ENCODE measurements at places on chromosomes 2 and 18.

DNA sequence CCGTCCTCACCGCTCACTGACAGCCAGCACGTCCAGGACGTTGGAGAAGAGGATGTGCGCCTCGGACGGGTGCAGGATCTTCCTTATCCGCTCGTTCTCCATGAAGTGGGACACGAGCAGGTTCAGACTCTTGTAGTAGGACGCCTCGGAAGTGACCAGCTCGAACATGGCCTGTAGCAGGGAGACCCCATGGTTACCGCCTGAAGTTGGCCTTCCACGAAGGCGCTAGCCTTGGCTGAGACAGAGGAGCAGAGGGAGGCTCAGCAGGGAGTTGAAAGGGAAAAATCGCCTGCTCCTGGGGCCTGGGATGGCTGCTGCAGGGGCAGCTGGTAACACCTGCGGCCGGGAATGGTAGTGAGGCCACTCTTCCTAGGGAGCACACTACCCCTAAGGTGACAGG lies 24.7 kb downstream of the SNORC start:
- DNase-seq, result no peak

DNA sequence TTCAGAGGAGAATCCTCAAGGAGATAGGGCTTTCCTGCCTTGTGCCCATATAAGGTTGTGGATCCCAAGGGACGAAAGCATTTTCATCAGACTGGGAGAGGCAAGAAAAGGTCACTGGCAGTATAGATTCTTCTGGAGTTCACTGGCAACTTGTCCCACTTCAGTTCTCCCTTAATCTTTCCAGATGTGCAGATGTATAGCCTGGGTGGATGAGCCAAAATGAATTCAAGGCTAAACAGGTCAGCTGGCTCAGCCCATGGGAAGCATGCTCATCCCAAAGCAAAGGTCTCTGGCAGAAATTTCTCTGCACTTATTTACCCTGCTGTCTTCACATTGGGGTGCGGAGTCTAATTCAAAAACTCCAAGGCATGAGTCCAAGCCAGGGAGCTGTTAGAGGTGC lies 148.9 kb upstream of the TNP1 start:
- no peak for DNase-seq

DNA sequence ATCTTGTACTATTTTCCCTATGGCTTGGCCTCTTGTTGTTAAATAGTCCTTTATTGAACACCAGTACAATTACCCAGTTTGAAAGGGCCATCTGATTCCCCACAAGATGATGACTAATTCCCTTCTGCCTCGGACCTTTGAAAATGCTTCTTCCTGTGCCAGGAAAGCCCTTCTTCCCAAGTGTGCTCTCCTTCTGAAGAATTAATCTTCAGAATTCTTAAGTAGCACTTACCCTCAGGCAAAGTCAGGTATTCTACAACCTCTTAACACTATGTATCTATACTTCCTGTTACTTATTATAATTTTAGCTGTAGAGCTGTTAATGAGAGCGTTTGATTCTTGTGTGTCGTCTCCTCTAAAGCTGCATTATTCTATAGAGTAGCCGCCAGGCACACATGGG lies 28.6 kb upstream of the MEX3C start:
- no peak for DNase-seq

GRCh38 chr2:222303828-222304736 lies 5.3 kb upstream of the PAX3 start:
- no peak for DNase-seq

DNA sequence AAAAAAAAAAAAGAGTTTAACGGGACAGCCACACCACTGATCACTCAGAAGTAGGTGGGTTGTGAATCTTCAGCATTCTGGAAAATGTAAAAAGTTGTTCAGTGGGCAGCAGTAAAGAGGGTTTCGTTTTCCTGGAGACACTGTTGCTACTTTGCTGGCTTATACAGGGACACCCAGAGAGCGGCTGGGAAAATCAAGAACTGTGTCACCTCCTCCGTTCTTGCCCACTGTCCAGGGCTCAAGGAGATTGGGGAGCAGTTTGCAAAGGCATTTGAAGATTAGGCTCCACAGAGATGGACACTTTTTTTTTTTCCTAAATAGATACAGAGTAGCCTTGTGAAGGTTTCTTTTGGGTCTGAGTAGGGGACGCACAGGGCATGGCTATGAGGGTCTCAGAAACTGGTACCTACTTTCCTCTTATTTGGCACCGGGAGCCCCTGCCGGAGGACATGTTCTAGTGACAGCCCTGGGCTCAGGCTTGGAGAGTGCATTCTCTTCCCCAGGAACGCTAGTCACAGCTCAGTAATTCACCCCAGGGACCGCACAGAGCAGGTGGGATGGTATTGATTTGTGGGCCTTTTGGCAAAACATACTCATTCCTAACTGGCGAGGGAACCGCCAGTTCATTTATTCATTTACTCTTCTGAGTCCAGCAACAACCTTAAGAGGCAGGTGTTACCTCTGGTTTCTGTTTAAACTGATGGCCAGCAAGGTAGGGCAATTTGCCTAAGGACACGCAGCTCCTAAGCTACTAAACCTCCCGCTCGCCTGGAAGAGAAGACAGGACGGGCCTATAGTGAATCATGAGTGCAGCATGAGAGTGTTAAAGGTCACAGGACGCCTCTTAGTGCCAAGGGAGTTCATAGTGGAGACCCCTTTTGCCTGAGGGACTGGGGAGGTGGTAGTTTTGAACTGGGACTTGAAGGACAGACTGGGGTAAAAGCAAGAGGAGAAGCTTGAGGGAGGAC lies 53.1 kb downstream of the HPCAL1 start:
- DNase-seq, result no peak

DNA sequence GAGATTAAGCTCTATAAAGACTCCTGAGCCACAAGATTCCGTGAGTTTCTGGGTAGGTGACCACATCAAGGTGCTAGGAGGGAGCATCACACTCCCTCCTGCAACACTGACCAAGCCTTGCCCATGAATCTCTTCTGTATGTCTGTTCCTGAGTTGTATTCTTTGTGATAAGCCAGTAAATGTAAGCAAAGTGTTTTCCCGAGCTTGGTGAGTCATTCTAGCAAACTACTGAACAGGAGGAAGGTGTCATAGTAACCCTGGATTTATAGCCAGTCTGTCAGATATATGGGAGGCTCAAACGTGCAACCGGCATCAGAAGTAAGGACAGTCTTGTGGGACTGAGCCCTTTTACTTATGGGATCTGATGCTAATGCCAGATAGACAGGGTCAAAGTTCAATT lies 346.1 kb upstream of the KYNU start:
- no peak for DNase-seq

DNA sequence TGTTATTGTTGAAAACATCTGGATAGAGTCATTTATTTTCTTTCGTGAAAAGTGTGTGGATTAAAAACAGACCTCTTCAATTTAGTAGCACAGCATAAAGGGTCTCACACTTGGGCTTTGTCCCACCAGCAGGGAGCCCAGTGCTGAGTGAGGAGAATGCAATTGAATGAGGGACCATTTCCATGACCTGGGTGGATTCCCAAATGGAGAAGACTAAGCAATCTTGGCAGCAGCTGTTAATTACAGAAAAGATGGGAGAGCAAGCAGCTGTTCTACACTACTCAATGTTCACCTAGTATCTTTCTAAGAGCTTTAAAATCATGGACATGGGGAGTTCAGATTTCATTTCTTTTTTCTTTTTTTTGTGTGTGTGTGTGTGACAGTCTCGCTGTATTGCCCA lies 121.8 kb upstream of the FN1 start:
- no peak for DNase-seq

- no peak for DNase-seq
Observed at GRCh38 chr2:59029058-59029457, 787.9 kb upstream of the FANCL start.

- DNase-seq, result no peak
Observed at GRCh38 chr18:3452750-3453539, 3.0 kb downstream of the TGIF1 start.

DNA sequence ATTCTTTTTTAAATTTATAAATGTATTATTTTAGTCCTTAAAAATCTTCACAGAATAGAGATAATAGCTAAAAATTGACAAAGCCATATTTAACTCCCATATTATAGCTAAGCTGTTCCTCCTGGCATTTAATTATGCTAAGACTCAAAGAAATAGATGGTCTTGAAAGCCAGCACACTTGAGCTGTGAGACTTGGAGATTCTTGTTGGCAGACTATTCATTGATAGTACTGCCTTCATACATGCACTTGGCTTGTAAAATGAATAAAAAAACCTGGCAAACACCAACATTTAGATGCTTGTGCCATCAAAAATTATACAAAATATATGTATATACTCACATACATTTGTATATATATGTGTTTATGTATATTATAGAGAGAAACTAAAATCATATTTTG lies 9.7 kb upstream of the LDAH start:
- no peak for DNase-seq

- no peak for DNase-seq
Observed at GRCh38 chr18:27871726-27872125, 305.2 kb downstream of the CDH2 start.

DNA sequence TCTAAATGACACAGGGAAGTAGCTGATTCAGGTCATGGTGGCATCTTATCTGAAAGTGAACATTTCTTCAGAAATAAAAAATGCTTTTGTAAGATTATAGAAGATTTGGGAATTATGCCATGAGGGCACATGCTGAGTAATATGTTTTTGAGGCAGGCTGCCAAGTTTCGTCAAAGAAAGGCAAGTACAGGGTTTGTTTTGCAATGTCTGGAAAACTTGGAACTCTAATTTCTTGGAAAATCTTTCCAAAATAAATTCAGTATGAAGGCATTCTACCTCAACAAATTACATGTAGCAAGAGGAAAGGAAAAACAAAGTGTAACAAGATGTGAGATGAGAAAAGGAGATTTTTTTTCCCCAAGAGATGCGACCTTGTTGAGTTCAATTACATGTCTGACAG lies 167.7 kb downstream of the PLCL1 start:
- peak; percentile 76 for DNase-seq

DNA sequence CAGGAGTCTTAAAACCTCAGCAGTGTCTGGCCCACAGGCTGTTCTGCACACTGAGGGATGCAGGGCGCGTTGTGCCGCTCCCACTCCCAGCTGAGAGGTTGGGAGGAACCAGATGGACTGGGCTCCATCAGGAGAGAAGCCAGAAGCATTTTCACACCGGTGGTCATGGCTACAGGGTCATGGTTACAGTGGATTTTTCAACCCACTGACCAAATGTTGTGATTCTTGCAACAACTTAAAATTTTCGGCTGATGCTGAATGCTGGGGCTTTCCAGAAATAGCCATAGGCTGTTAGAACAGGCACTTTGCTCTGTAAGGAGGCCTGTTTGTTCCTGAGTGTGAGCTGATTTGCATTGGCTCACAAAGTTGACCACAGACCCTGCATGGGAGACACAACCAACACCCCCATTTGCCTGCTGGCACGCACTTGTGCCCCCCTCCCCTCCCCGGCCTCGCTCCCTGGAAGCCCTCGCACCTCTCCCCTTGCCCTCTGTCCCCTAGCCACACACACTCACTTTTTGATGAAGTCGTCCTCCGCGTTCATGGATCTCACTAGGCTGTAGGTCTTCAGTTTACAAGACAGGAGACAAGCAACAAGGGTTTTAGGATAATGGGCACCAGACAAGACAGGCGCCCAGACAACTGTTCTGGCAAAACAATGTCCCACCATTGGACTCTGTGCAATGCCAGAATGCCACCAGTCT lies 3.4 kb downstream of the LPIN1 start:
- no peak for DNase-seq

DNA sequence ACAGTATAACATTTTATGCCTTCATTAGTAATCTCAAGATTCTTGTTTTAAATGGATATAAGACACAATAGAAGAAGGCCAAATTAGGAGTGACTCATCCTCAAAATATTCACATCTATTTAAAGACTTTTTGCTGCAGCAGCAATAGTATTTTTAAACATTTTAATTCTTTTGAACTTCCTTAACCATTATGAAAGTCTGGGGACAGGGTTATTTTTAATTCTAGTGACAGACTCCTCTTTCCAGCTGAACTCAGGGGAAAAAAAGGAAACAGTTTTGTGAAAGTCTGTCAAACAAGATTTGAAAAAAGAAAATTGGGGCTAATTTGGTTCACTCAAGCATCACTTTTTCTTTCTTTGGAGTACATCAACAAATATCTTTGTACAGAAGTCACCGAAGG lies 541.8 kb downstream of the NUP35 start:
- no peak for DNase-seq

DNA sequence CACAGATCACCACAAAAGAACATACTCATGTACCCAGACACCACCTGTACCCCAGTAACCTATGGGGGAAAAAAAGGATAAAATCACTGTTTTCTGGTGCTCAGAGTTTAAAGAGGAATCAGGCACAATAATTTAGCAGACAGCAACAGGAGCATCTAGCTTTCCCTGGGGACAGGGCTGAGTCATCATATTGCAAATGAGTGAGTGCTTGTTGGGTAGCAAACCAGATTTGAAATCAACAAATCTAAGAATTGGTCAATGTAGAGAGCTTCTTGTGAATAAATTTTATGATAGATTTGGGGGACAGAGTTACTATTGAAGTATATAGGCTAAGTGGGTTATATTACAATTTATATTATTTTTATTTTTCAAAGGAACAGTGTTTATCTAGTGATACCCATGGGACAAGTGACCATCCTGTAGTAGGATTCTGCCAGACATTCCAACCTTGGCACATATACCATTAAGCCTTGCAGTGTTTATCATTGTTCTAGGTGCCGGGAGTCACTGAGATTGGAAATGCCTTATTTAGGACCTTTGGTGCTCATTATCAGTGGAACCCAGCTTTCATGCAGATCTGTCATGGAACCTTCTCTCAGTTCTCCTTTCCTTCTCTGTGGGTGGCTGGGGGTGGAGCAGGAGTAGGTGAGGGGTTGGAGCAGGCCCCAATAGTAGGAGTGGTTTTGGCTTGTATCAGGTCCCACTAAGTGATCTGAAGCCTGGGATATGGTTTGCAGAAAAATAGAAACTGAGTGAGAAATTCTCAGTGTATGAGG lies 117.2 kb downstream of the CERS6 start:
- no peak for DNase-seq

GRCh38 chr2:71939588-71940535 lies 207.8 kb downstream of the CYP26B1 start:
- DNase-seq, result no peak

GRCh38 chr2:157557770-157558169 lies 70.9 kb downstream of the ACVR1C start:
- no peak for DNase-seq

DNA sequence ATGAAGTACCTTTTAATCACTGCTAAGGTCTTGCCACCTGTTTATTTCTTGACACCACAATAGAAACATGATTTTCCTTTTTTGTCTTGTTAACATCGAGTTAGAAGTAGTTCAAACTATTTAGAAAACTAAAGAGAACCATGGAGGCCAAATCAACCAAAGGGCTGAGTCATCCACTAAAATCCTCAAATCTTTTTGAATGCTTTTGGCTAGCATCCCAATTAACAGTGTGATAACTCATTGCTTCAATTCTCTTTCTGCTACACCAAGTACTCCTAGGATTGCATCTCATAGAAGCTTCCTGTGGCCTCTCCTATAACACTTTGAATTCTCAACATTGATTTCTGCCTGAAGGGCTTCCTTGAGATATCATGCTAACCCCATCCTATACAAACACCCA lies 159.9 kb upstream of the MMADHC start:
- no peak for DNase-seq

DNA sequence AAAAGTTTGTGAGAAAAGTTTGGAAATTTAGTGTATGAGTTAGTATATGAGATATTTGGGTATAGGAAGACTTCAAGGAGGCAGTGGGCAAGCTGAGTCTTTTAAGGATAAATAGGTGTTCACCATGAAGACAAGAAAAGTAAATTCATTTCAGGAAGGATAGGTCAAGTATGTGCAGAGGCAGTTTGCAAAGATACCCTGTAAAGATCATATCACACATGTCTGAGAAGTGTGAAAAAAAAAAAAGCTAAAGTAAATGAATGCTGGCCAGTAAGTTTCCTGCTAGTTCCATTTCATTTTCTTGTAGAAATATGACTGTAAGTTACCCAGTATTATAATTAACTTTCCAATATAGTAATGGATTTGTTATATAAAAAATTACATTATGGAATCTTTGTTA lies 131.0 kb downstream of the PHLPP1 start:
- DNase-seq, result no peak

All from AG09319 (cell line).